WTC11 (cell line): ENCODE measurements at places on chromosomes 1 and 21. TPM values are rescaled to one million over a fixed set of nuclear protein-coding genes. Genes with fewer than 3 reads are reported as not detected.

DNA sequence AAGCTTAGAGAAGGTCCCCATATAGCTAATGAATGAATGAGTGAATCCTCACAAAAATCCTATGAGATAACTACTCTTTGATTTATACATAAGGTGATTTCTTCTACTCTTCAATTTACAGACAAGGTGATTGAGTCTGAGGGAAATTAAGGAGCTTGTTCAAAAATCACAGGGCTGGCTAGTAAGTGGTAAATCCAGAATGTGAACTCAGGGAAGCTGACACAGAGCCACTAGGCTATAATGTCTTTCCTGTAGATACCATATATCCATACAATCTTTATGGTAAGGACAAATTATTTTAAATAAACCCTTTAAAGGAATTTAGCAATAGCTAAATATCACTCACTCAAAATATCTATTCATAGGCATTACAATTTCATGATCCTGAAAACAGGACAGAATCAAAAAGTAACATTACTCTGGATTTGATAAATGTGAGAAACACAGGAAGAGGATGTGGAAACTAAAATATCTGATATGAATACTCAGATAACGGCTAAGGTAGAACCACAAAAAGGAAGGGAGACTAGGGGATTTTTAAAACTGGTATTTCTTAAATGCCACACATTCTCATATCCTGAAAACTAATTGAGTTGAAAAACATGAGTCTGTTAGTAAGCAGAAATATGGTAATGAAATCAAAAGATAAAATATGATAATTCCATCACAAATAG, 108.2 kb downstream of the NBPF12 start:
- peaks cover 5% of the 10 kb centered on the region; the same call in 1 of the 2 replicates for H3K27me3 ChIP-seq
- no peak overlapping the region for H3K27ac ChIP-seq
- H3K36me3 ChIP-seq = no peaks in the 10 kb centered on the region
- no peak for DNase-seq
- H3K4me1 ChIP-seq = no peaks in the 10 kb centered on the region
- H3K4me3 ChIP-seq = no peak overlapping the region

- H3K4me1 ChIP-seq = peaks cover 19% of the 10 kb centered on the region
- no peak overlapping the region for H3K4me3 ChIP-seq
- DNase-seq = no peak
- H3K27ac ChIP-seq = peak overlapping the region; percentile 43; the same call in 1 of the 2 replicates
- H3K36me3 ChIP-seq = no peaks in the 10 kb centered on the region
- no peaks in the 10 kb centered on the region for H3K27me3 ChIP-seq
Measured at GRCh38 chr1:243270097-243270864, 14.4 kb downstream of the SDCCAG8 start.

Gene SIPA1L2
- 10.9 to 14.3 TPM (median 11.6 TPM) in 3 replicates for total RNA-seq

DNA sequence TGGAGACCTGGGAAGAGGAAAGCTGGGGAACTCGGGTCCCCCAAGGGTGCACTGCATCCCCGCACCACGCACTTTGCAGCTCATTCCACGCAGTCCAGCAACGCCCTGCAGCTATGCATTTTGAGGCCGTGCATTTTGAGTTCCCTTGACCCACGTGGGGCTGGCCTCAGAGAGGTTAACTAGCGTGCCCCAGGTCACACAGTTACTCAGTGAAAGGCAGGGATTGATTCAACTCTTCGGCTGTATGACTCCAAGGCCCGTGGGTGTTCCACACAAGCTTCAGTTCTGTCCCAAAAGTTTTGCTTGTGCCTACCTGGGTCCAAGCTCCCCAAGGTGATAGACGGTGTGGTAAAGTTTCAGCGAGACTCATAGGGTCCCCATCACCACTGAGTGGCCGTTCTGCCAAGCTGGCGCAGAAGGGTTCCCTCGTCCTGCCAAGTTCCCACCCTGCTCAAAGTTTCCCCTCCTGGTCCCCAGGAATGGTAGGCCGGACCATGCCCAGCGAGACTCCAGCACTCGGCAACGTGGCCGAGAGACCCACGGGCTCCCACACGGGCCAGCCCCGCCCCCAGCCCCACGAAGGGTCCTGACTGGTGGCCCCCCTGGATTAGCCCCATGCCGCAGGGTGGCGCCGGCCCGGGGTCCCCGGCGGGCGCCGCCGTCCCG, 611 bp downstream of the HSPG2 start:
- H3K27me3 ChIP-seq = peaks cover 3% of the 10 kb centered on the region; the same call in 1 of the 2 replicates
- H3K4me1 ChIP-seq = peaks cover 64% of the 10 kb centered on the region
- no peaks in the 10 kb centered on the region for H3K36me3 ChIP-seq
- peak overlapping the region; percentile 74 for H3K4me3 ChIP-seq
- peak overlapping the region; percentile 41 for H3K27ac ChIP-seq

Gene AIM2
- 1.1 to 1.6 TPM (median 1.4 TPM) in 3 replicates for total RNA-seq

- no peaks in the 10 kb centered on the region for H3K27me3 ChIP-seq
- peaks cover 20% of the 10 kb centered on the region for H3K4me1 ChIP-seq
- H3K27ac ChIP-seq = no peak overlapping the region
- no peak for DNase-seq
- H3K4me3 ChIP-seq = no peak overlapping the region
Measured at GRCh38 chr1:168396508-168396907, 115.8 kb downstream of the TBX19 start.

DNA sequence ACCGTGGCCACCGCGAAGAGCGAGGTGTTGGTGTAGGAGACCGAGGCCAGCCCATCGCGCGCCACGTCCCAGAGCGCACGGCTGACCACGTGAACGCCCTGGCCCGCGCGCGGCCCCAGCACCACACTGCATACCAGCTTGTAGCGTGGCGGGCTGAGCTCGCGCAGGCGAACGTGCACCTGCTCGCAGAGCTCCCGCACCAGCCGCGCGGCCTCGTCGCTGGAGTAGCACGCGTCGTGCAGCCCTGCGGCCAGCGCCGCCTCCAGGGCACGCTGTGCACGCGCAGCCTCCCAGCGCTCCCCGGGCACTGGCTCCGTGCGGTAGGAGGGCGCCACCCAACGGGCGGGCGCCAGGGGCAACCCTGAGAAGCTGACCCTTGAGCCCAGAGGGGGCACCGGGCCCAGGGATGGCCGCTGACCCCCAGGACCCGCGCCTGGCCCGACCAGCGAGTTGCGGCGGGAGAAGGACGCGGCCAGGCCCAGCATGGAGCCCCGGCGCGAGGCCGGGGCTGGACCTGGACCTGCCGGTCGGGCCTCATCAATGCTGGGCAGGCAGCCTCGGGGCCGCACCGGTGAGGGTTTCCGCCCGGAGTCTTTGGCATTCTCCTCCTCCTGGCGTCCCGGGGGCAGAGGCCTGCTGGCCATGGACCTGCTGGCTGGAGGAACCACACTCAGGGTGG, 987 bp downstream of the DYNLT4 start:
- no peaks in the 10 kb centered on the region for H3K27me3 ChIP-seq
- no peak overlapping the region for H3K4me3 ChIP-seq
- H3K36me3 ChIP-seq = peaks cover 22% of the 10 kb centered on the region
- H3K27ac ChIP-seq = no peak overlapping the region
- DNase-seq = no peak
- peaks cover 38% of the 10 kb centered on the region for H3K4me1 ChIP-seq

DNA sequence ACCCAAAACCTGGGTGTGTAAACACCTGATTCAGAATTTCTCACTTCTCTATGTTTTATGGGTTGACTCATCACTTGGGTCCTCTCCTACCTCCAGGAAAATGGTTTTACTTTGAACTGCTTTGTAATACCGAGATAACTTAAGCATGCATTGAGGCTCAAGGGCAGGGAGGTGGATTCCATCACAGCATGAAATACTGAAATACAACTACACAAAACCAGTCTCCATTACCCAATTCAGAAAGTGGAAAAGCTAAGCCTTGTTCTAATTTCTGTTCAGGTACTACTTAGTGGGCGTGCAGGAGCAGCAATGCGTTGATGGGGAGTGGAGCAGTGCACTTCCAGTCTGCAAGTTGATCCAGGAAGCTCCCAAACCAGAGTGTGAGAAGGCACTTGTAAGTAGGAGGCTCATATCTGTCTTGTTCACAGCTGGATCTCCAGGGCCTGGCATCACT, 6.1 kb upstream of the C4BPA start:
- no peak overlapping the region for H3K4me3 ChIP-seq
- H3K4me1 ChIP-seq = no peaks in the 10 kb centered on the region
- no peak for DNase-seq
- H3K27ac ChIP-seq = no peak overlapping the region
- H3K36me3 ChIP-seq = peaks cover 12% of the 10 kb centered on the region
- peaks cover 4% of the 10 kb centered on the region for H3K27me3 ChIP-seq

- no peaks in the 10 kb centered on the region for H3K36me3 ChIP-seq
- no peaks in the 10 kb centered on the region for H3K4me1 ChIP-seq
- no peaks in the 10 kb centered on the region for H3K27me3 ChIP-seq
- no peak for DNase-seq
- no peak overlapping the region for H3K27ac ChIP-seq
Measured at GRCh38 chr1:82586473-82586872, 785.7 kb downstream of the ADGRL2 start.

- H3K27me3 ChIP-seq = no peaks in the 10 kb centered on the region
- no peak overlapping the region for H3K4me3 ChIP-seq
- DNase-seq = no peak
- H3K27ac ChIP-seq = no peak overlapping the region
- no peaks in the 10 kb centered on the region for H3K36me3 ChIP-seq
Measured at GRCh38 chr1:110760321-110760720, 85.6 kb upstream of the KCNA3 start.

Gene POGK
- total RNA-seq = 33.1 to 36.7 TPM (median 36.1 TPM) in 3 replicates

DNA sequence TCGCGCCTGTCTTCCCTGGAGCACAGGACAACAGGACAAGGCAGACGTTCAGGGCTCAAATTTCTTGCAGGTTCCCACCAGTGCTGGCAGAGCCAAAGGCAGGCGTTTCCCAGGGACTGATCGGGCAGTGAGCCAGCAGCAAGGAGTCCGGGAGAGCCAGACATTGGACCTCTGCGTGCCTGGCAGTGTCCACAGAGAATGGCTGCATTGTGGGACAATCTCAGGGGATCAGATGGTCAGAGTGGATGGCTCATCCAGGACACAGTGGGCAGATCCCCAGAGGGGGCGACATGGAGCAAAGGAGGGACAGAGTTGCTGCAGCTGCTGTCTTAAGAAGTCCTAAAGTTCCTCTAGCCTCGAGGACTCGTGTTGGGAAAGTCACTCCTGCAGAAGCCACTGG, 4.6 kb downstream of the TMEM63A start:
- DNase-seq = peak; percentile 72
- peaks cover 34% of the 10 kb centered on the region for H3K36me3 ChIP-seq
- H3K4me1 ChIP-seq = peaks cover 55% of the 10 kb centered on the region
- H3K27me3 ChIP-seq = no peaks in the 10 kb centered on the region

Gene TCEA3
- 0.37 to 0.89 TPM (median 0.73 TPM) in 3 replicates for total RNA-seq

- H3K27me3 ChIP-seq = no peaks in the 10 kb centered on the region
- H3K4me3 ChIP-seq = no peak overlapping the region
- no peak for DNase-seq
- H3K36me3 ChIP-seq = peaks cover 7% of the 10 kb centered on the region; the same call in 1 of the 2 replicates
- H3K27ac ChIP-seq = no peak overlapping the region
- H3K4me1 ChIP-seq = no peaks in the 10 kb centered on the region
Measured at GRCh38 chr1:184340984-184341383, 45.8 kb upstream of the C1orf21 start.

GRCh38 chr1:215731699-215732098, 164.6 kb downstream of the KCTD3 start:
- peaks cover 17% of the 10 kb centered on the region for H3K36me3 ChIP-seq
- H3K27ac ChIP-seq = no peak overlapping the region
- no peak for DNase-seq
- no peaks in the 10 kb centered on the region for H3K4me1 ChIP-seq

- H3K4me1 ChIP-seq = peaks cover 7% of the 10 kb centered on the region
- DNase-seq = peak; percentile 8
- H3K4me3 ChIP-seq = no peak overlapping the region
- H3K27ac ChIP-seq = peak overlapping the region; percentile 83
Measured at GRCh38 chr1:11521582-11522399, 42.8 kb downstream of the DISP3 start.

Gene GPR37L1
- total RNA-seq = 0.07 to 0.16 TPM (median 0.09 TPM) in 3 replicates
